Caco-2 (cell line): ENCODE measurements at places on chromosomes 5 and 9.

DNA sequence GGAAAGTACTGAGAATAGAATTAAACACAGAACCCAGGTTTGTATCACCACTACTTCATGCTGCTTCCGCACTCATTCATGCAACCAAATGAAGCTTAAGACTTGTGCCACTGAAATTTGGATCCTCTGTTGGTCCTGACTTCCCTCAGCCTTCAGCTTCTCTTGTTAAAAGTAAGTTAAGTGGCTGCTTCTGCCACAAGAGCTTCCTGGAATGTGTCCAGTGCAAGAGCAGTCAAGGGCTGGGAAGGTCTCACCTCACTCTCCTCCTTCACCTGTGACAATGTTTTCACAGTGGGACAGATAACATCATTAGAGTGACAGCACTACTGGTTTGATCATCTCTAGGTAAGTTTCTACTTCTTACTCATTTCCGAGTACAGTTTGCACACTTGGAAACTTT, 7.9 kb downstream of the SNCAIP start:
- no peak for DNase-seq

GRCh38 chr9:69121155-69122081, 52.7 kb upstream of the TJP2 start:
- DNase-seq = peak; percentile 44

GRCh38 chr5:127696683-127697082, 6.5 kb upstream of the CCDC192 start:
- no peak for DNase-seq

DNA sequence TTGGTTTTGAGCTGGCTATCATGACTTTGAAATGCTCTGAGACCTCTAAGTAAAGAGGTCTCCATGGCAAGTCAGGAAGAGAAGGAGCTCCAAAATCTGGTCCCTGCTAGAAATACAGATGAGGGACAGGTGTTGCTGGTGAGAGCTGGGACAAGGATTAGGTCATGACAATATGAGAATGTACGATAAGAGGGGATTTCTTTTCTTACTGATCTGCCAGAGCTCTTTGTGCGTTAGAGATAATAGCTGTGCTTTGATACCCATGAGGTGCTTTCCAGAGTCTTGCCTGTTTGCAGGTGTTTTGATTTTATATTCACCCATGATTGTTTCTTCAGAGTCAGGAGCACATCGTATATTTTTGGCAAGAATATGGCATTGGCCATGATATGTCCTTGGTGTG, 56.5 kb downstream of the ANKRD33B start:
- DNase-seq = no peak

DNA sequence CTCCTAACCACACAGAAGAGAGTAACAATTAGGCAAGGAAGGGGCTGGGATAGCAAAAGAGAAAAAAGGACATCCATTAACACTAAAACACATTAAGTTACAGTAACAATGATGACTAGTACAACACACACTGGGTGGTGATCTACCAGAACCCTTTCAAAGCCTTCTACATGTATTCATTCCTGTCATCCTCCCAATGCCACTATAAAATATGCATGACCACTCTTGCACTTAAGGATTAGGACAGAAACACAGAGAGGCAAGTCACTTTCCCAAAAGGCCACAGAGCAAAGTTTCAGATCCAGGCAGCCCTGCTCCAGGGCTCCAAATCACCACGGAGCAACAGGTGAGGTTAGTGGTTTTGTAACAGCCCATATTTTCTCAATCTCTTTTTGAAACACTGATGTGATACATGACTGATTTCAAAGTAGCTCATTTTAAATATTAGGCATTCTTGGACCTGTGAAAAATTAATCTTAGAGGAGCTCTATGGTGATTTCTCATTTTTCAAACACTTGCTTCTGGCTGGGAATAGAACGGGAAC, 86.7 kb downstream of the AUH start:
- no peak for DNase-seq

- DNase-seq = no peak
These were observed 56.6 kb downstream of the BNC2 start for GRCh38 chr9:16813838-16814237.

DNA sequence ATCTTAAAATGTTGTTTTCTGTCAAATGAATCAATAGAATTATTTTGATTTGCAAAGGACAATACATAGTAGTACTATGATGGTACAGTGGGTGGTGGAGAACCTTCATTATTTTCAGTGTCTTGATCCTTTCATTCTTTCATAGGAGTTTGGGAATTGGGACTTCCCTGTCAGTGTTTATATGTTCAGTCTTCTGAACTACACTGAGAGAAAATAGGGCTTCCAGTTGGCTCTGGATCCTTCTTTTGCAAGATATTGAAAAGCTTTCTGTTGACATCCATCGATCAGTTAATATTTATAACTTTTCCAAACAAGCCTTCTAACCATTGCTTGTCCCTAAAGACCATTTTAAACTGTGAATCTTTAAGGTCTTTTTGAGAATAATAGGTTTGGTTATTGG, 94.7 kb downstream of the XRCC4 start:
- DNase-seq = no peak

GRCh38 chr9:131671133-131671520, 68.7 kb downstream of the RAPGEF1 start:
- DNase-seq = no peak

DNA sequence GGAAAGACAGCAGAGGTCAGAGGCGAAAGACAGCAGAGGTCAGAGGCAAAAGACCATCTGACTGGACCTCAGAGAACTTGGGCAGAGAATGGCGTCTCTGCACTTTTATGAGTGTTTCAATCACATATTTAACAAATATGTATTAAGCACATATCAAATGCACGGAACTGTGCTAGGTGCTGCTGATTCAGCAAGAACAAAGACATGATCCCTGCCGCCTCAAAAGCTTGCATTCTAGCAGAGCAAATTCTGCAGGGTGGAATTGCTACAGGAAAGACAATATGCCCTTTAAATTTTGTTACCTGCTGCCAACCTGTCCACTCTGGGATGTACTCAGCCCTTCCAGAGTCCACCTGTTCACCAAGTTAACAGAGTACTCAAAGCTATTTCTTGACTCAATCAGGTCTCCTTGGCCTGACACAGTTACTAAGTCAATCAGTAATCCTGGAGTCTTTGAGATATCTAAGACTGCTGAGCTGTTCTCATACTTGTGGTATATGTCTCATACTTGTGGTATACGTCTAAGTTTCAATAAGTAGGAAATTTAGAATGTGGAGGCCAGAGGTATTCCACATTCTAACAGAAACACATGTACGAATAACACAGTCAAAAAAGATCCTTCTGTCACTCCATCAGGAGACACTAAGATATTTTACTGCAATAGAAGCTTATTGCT, 131.8 kb downstream of the GNAQ start:
- no peak for DNase-seq

GRCh38 chr5:120789918-120790317, 325.8 kb downstream of the PRR16 start:
- no peak for DNase-seq

DNA sequence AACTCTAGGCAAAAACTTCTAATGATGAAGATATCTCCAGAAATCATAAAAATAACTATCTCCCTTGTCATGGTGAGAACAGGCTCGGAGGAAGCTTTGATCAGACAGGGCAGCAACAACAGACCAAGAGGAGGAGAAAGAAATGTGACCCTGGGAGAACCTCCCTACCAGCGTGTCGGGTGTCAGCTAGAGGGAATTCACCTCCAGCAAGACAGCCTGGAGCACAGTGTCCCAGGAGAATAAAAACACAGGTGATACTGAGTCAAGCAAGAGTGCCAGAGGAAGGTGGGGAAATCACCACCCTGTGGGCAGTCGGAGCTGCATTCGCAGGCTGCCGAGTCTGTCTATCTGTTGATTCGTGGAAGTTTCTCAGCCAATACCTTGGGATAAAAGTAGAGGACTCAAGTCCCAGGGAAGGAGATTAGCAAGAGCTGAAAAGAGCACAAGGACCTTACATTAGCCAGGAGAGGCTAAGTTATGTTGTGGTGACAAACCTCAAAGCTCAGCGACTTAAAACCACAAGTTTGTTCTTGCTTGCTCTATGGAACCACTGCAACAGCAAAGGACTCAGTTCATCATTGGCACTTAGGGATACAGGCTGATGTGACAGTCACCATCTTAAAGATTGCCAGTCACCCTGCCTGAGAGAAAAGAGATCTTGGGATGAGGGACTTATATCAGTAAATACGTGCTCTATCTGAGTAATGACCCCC, 598.3 kb downstream of the CCDC171 start:
- no peak for DNase-seq

DNA sequence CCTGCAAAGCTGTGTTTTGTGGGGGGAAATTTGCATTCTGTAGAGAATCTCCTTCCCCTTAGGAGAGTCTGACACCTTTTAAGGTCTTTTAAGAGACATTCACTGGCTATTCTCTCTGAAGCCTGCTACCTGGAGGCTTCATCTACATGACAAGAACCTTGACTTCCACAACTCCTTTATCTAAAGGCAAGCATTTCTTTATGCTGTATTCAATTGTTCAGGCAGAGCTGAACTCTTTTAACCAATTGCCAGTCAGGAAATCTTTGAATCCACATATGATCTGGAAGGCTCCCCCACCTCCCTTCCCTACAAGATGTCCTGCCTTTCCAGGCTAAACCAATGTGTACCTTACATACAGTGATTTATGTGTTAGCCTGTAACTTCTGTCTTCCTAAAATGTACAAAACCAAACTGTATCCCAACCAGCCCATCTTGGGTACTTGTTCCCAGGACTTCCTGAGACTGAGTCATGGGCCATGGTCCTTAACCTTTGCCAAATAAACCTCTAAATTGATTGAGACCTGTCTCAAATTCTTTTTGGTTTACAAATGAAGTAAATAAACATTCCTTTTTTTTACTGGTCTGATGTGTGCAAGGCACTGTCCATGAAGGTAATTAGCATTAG, 9.9 kb downstream of the C9orf85 start:
- DNase-seq = no peak

GRCh38 chr9:98288881-98289280, 33.4 kb upstream of the TBC1D2 start:
- DNase-seq = peak; percentile 53

GRCh38 chr5:157306692-157307471, 41.0 kb downstream of the CYFIP2 start:
- no peak for DNase-seq

DNA sequence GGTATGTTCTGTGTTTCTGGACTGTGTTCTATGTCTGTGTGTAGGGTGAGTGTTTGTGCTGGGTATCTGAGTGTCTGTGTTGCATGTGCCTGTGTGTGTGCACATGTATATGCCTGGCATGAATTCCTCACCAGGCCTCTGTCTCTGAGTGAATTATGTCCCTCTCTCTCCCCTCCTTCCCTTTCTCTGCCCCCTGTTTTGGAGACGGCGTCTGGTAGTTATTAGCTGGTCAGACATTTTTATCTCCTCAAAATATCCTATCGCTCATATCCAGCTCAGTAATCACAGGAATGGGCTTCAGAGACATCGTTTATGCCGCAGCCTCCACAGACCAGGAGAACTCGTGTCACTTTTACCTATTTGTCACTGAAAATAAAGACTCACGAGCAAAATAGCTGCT, 483.2 kb upstream of the BRINP1 start:
- DNase-seq = no peak

GRCh38 chr9:110712955-110713354, 44.4 kb downstream of the MUSK start:
- DNase-seq = no peak

DNA sequence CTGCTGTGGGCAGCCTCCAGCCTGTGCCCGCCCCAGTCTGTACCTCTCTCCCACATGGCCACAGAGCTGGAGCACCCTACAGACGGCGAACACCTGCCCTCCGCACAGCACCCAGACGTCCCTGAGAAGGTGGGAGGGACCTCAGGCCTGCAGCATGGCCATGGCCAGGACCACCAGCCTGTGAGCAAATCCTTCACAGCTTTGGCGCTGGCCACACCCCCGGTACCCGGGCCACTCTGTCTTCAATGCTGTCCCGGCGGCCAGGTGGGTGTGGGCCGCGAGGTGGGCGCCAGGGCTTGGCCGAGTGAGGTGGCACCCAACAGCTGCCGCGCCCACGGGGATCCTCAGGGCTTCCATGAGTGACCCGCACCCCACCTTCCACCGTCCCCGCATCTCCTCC, 18.7 kb downstream of the NOTCH1 start:
- no peak for DNase-seq

DNA sequence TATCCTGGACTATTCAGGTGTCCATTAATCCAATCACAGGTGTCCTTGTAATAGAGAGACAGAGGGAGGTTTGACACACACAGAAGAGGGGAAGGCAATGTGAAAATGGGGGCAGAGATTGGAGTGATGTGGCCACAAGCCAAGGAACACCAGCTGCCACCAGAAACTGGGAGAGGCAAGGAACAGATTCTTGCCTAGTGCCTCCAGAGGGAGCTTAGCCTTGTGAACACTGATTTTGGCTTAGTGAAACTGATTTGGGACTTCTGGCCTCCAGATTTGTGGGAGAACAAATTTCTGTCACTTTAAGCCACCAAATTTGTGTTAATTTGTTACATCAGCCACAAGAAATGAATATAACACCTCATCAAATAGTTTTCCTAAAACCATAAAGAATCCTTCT, 416.2 kb downstream of the ENC1 start:
- DNase-seq = no peak

DNA sequence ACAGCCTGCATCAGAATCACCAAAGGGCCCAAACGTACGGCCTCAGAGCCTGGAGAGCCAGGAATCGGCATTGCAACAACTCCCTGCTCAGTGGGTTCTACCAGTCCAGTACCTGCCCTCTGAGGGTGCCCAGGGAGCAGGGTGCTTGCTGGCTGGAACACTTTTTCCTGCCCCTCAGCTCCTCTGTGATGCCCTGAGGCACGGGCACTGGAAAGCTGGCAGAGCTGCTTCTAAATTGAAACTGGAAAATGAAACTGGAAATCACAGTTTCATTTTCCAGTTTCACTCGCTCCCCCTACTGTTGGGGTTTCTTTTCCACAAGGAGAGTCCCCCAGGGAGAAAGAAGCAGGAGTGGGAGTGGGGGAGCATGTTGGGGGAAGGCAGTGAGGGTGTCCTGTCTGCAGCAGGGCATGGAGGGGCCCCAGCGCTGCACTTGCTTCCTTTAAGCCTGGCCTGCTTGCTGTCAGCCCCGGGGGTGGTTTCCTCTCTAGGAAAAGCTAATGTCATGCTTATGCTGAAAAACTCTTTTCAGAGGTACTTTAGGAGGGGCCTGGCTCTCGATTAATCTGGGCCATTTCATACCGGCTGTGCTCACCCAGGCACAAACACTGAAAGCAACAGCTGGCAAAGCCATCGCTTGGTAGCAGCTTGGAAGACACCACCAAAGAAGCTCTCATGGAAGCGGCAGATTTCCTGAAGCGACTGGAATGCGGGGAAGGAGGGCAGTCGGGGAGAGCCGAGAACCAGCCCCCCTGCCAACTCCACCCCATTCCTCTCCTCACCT, 26.2 kb downstream of the IRF1 start:
- DNase-seq = no peak

- DNase-seq = no peak
These were observed 108.2 kb downstream of the HTR1A start for GRCh38 chr5:63854076-63854475.

DNA sequence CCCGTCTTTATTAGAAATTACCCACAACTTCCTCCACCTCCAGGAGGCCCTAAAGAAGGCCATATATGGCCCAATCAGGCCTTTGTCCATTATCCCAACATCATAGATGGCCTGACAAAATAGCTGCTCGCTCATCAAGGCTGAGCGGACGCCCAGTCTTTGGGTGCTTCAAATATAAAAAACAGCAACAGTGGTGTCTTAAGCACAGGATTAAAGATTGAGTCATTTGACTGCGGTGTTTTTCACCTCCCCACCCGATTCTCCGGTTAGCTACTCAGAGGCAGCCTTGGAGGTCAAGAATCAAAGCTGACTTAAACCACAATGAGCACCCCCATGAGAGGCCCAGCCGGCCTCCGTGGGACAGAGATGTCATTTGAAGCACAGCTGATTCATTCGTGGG, 18.8 kb downstream of the S1PR3 start:
- no peak for DNase-seq
